ENCODE measurements at places on chromosomes 11 and 22.

DNA sequence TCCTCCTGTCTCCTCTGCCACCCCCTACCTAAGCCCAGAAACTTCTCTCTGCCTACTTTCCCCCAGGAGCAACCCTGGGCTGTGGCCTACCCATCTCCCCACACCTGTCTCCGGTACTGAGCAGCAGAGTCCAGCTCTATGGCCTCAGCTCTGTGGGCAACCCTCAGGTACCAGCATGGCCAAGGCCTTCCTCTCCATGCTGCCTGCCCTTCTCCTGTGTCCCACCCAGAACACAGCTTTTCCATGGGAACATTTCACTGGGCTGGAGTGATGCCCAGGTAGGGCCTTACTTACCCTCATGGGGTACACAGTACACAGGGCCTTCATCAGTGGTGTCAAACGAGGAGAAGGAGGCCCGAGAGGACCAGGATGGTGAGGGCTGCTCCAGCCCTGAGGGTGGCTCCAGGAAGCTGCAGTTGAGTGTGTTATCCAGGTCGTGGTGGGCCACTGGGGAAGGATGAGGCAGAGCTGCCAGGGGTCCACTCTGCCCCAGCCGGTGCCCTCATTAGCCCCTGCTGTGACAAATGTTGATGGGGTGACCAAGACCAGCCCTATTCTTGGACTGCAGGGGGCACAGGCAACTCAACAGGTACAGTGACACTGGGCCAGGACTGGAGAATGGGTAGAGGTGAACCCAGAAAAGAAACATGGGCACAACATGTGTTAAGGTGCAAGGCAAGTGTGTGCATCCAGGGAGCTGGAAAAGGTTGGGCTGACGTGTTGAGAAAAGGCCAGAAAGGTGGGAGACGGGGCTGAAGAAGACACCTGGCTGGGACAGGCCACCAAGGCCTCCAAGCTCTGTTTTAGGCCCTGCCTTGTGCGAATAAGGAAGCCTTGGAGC lies 10.3 kb downstream of the SCARF2 start:
- no peak for DNase-seq

GRCh38 chr11:36098087-36098486 lies 154.2 kb downstream of the LDLRAD3 start:
- DNase-seq, result no peak

- DNase-seq, result no peak
Observed at GRCh38 chr22:23187871-23188700, 7.8 kb downstream of the BCR start.

DNA sequence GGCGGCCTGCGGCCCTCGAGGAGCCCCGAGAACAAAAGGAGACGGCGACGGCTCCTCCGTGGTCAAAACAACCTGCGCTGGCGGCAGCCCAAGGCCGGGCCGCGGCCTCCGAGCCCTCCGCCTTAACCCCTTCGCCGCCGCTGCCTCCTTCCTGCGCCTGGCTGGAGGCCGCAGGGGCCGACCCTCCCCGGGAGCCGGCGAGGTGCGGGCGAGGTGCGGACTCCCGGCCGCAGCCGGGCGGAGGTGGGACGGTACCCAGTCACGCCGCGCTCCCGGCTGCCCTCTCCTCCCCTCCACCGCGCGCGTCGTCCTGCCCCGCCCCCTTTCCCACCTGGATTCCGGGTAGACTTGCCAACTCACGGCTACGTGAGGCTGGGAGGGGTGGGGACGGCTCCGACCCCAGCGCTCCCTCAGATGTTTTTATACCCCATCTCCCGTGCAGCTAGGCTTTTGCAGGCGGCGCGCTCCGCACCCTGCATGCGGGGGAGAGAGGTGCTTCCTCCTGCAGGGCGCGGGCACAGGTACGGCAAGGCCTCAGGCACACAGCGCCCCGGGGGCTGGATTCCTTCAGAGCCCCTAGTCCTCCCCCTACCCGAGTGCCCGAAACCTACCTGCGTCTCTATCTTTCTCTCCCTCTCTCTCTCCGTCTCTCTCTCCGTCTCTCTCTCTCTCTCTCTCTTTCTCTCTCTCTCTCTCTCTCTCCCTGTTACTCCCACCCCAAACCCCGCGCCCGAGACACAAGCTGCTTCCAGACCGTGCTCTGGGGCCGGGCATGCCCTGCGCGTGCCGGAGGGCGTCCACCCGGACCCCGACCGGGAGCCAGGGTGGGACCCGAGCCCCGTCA lies 2.0 kb downstream of the PDGFB start:
- no peak for DNase-seq

DNA sequence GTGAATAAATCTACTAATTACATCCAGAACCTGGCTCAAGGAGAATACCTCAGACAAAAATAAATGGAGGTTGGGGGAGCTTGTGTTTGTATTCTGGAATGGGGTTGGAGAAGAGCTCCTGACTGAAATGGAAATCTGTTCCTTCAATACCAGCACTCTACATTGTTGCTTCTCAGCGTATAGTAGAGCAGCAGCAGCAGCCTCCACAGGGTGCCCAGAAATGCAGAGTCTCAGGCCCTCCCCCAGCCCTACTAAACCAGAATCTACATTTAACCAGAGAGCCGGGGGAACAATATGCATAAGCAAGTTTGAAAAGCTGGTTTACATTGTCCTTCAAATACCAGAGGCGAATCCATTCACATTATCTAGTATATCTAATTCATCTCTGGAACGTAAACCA lies 474.8 kb downstream of the NTM start:
- no peak for DNase-seq

DNA sequence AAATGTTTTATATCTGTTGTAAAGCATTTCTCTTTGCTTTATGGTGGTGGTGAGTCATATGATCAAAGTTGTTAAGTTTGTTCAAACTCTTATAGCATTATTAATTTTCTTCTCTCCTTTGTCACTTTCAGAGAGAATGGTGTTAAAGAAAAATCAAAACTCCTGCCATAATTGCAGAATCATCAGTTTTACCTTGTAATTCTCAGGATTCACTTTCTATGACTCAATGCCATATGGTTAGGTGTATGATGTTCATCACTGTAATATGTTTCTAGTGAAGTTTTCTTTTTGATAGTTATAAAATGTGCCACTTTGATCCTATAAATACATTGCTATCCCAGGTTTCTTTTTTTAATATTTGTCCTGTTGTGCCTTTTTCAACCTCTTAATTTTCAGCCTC lies 13.7 kb upstream of the KDM4E start:
- no peak for DNase-seq

Measured in CD4-positive, alpha-beta T cell treated with Interleukin-15 for 1 hour (primary cell).